ENCODE measurements at places on chromosomes 1 and 21. TPM values are rescaled to one million over a fixed set of nuclear protein-coding genes. Genes with fewer than 3 reads are reported as not detected.
A peak's percentile ranks its signal among the peaks of the same experiment; 100 is the strongest.

DNA sequence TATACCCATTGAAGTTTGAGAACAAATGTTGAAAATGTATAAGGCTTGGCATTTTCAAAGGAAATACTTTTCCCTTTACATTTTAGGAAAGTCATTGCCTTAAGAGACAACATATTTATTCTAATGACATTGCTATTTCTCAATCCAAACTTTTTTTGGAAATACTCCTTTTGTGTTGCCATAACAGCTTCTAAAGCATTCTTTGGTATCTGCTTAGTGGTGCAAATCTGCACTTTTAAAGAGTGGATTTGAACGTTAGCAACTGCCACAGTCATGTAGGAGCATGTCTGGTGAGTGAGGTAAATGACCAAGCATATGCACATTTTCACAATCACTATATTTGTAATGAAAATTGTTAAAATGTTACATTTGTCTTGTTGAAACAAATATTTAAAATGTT lies 124.4 kb upstream of the GORAB start:
- no peak overlapping the region for H3K27ac ChIP-seq
- no peak for DNase-seq
- no peaks in the 10 kb centered on the region for H3K4me1 ChIP-seq

- H3K4me1 ChIP-seq, result no peaks in the 10 kb centered on the region
- no peak overlapping the region for H3K4me3 ChIP-seq
- H3K27ac ChIP-seq, result no peak overlapping the region
These were observed 36.1 kb downstream of the TNNT2 start for GRCh38 chr1:201341377-201341776.

DNA sequence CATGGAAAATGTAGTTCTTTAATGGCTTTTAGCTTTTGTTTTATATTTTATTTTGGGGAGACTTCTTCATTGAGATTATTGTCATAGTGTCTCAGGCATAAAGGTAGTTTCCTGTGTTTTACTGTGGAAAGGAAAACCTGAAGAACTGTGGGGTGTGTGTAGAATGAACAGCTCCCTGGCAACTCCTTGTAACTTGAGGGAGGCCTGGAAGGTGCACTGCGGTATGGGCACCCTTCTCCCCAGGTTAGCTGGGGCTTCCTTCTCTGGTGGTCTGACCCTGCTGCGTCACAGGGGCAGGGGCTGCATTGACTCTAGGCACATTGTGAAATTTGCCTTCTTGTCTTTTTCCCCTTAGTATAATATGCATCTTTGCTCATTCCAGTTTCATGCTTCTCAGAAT lies 1.7 kb downstream of the ATP1B1 start:
- H3K36me3 ChIP-seq, result no peaks in the 10 kb centered on the region
- H3K4me1 ChIP-seq, result peaks cover 18% of the 10 kb centered on the region
- no peak for DNase-seq
- peaks cover 43% of the 10 kb centered on the region for H3K27me3 ChIP-seq
- H3K27ac ChIP-seq, result peak overlapping the region; percentile 21

- no peaks in the 10 kb centered on the region for H3K27me3 ChIP-seq
- no peak for DNase-seq
- no peak overlapping the region for H3K27ac ChIP-seq
- no peaks in the 10 kb centered on the region for H3K36me3 ChIP-seq
- no peak overlapping the region for H3K4me3 ChIP-seq
These were observed 24.9 kb upstream of the TADA1 start for GRCh38 chr1:166900987-166901386.

DNA sequence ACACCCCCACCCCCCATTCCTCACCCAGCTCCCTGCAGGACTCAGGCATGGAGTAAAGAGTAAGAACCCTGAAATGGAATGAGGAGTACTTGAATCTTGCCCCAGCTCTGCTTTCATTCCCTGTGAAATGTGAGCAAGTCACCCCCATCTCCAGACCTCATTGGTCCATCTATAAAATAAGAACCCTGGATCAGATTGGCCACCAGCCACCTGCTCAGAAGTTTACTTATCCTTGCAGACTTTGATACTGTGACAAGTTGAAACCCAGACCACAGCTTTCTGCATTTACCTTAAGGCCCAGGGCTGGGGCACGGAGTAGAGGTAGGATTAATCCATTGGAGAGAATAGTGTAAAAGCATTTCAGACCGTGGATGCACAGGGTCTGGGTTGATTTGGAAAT lies 2.2 kb downstream of the KISS1 start:
- H3K36me3 ChIP-seq, result no peaks in the 10 kb centered on the region
- no peak for DNase-seq
- no peak overlapping the region for H3K4me3 ChIP-seq
- H3K27ac ChIP-seq, result no peak overlapping the region

GRCh38 chr21:42475036-42475435 lies 21.0 kb downstream of the RSPH1 start:
- DNase-seq, result no peak
- H3K4me3 ChIP-seq, result no peak overlapping the region
- H3K27me3 ChIP-seq, result no peaks in the 10 kb centered on the region

- H3K36me3 ChIP-seq, result no peaks in the 10 kb centered on the region
- H3K4me1 ChIP-seq, result peaks cover 22% of the 10 kb centered on the region
- DNase-seq, result no peak
- peak overlapping the region; percentile 11 for H3K27ac ChIP-seq
- H3K27me3 ChIP-seq, result no peaks in the 10 kb centered on the region
These were observed 24.4 kb downstream of the MPZL1 start for GRCh38 chr1:167746013-167746672.

DNA sequence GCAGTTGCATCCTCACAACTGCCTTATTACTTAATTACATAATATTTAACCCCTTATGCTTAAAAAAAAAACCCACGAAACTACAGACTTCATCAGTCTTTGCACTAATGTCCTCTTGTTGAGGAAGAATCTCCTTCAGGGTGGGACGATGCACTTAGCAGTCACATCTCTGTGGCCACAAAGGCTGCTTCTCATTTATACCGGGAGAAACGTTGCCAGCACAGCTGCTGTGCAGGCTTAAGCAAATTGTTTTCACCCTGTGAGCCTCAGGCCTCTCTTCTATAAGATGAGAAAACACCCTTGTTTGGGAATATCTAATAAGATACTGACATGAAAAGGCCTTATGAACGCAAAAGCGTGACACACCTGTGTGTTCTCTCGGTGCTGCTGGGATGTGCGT lies 2.9 kb upstream of the OBSCN start:
- H3K27me3 ChIP-seq, result peaks cover 18% of the 10 kb centered on the region
- H3K4me1 ChIP-seq, result no peaks in the 10 kb centered on the region
- H3K4me3 ChIP-seq, result no peak overlapping the region
- H3K36me3 ChIP-seq, result no peaks in the 10 kb centered on the region
- no peak for DNase-seq

GRCh38 chr1:65388908-65389695 lies 31.4 kb upstream of the LEPR start:
- H3K27me3 ChIP-seq, result no peaks in the 10 kb centered on the region
- no peak for DNase-seq
- no peaks in the 10 kb centered on the region for H3K4me1 ChIP-seq
- H3K4me3 ChIP-seq, result no peak overlapping the region
- no peaks in the 10 kb centered on the region for H3K36me3 ChIP-seq
- H3K27ac ChIP-seq, result no peak overlapping the region

PCAT6 gene
- 1.6 TPM for total RNA-seq

SH3BGR gene
- total RNA-seq, result 1.7 TPM

RPE65 gene
- not detected for total RNA-seq

GRCh38 chr1:44262414-44262813 lies 49.1 kb downstream of the DMAP1 start:
- H3K27me3 ChIP-seq, result no peaks in the 10 kb centered on the region
- H3K4me3 ChIP-seq, result no peak overlapping the region
- no peaks in the 10 kb centered on the region for H3K36me3 ChIP-seq
- no peak overlapping the region for H3K27ac ChIP-seq
- DNase-seq, result no peak

GRCh38 chr1:182666706-182667105 lies 17.7 kb downstream of the RGS8 start:
- no peak for DNase-seq
- H3K36me3 ChIP-seq, result no peaks in the 10 kb centered on the region
- H3K4me1 ChIP-seq, result no peaks in the 10 kb centered on the region
- H3K27ac ChIP-seq, result no peak overlapping the region
- no peaks in the 10 kb centered on the region for H3K27me3 ChIP-seq

- no peaks in the 10 kb centered on the region for H3K4me1 ChIP-seq
- no peaks in the 10 kb centered on the region for H3K36me3 ChIP-seq
- peaks cover 4% of the 10 kb centered on the region for H3K27me3 ChIP-seq
- no peak for DNase-seq
- no peak overlapping the region for H3K27ac ChIP-seq
- no peak overlapping the region for H3K4me3 ChIP-seq
These were observed 2.3 kb downstream of the FYB2 start for GRCh38 chr1:56816909-56817308.

LGALS8 gene
- 67.0 TPM for total RNA-seq

DNA sequence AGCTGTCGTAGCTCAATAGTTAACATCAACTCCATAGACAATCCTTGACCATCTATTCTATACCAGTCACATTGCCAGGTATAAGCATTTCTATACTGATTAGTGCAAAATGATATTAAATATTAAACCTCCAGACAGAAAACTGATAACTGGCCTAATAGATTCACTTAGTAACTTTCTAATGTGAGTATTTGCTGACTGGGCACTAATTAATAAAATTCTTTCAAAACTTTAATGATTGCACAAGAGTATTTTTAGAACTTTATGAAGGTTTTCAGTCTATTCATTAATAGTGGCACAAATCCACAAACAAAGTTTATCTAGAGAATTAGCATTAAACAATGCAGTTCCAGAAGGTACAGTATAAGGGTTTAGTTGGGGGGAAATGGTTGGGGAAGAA lies 79.1 kb downstream of the TTLL7 start:
- H3K4me3 ChIP-seq, result no peak overlapping the region
- no peaks in the 10 kb centered on the region for H3K36me3 ChIP-seq

DNA sequence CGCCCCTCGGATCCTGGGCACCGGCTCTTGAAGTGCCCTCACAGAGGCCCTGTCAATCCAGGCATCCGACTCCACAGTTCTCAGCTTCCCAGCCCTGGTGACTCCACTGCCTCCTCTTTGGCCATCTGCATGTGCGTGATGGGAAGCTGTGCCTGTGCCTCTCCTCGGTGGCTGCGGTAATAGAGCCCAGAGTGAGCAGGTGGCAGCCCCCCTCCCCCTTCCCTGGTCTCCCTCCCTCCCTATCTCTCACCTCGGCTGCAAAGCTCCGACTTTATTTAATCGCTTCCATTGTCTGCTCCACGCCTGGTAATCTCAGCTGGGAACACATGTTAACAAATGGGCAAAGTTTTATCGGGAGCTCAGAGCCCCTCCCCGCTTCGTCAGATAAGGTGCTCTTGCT lies 91.9 kb downstream of the IGSF21 start:
- no peaks in the 10 kb centered on the region for H3K4me1 ChIP-seq
- no peak overlapping the region for H3K27ac ChIP-seq
- H3K4me3 ChIP-seq, result no peak overlapping the region
- no peak for DNase-seq

TPTE gene
- total RNA-seq, result not detected

ANGPTL3 gene
- not detected for total RNA-seq

DNA sequence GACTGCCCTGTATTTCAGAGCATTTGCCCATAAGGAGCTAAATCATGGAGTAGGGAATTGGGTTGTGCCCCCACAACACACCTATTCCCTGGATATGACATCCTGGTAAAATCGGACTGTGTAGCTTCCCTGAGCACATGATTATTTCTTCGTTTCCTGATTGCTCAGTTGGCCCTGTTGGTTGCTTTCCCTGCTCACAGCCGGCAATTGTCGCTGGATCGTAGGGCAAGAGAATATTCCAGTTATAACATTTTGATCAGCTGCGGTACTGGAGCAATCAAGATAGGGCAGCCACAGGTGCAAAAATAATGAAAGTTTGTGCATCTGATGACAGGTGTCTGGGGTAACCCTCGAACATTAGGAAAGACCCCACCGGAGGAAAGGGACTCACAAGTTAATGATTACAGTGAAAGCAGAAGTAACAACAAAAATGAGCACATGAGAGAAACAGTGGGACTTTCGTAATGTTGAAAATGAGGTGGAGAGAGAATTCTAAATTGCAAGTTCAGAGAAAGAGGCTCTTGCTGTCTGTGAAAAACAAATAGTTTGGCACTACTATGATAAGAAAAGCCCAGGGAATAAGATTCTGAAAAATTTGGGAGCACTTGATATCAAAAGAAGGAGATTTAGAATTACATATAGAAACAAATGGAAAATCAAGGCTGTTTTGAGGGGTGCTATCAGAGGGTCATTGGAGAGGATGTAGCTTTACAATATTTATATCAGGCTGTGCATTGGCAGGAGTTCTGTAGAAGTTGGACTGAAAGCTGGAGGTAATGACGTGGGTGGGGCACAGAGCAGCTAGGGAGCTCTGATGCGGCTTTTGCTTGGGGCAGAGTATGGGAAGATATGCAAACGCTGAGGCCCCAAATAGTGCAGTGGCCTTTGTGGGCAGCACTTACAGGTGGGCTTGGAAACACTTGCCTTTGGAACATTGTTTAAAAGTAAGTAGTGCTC lies at the start of gene MAB21L3:
MAB21L3 (plus strand) TSS at position 833 of the 957 bp plus-strand sequence. CDS start 1,217 bp downstream, outside the sequence.
- no peaks in the 10 kb centered on the region for H3K4me1 ChIP-seq
- no peak within 1 kb of the TSS for H3K27ac ChIP-seq
- no peaks in the 10 kb centered on the region for H3K36me3 ChIP-seq
- DNase-seq, result no peak
- peaks cover 4% of the 10 kb centered on the region for H3K27me3 ChIP-seq

DNA sequence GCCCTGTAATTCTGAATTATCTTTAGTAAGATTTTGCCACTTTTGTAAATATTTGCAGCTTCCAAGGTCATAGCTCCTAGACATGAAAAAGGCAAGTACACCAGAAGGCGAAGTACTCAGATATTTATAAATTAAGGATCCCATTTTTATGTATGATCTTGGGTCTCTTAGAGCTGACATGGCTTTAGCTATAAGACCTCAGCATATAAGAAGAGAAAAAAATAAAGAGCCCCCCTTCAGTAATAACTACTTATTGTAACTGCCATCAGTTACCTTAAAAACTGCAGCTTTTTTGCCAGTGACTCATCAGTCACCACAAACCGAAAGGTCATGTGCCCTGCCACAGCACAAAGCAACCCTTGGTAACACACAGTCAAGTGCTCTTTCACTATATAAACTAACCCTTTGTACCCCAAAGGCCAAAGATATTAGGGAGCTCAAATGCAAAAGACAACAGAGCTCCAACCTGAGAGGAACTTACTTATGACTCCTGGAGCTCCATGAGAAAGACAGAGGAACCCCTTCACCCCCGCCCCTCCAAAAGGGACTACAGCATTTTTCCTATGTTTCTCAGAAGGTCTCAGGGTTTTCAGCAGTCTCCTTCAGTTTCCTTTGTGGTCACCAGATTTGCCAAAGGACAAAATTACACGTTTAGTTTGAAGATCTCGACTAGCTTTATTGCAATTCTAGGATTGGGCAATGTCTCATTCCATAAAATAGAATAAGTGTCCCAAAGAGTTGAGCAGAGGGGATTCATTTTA lies 219.8 kb upstream of the DUSP10 start:
- no peaks in the 10 kb centered on the region for H3K27me3 ChIP-seq
- no peaks in the 10 kb centered on the region for H3K4me1 ChIP-seq
- no peak overlapping the region for H3K4me3 ChIP-seq
- H3K36me3 ChIP-seq, result no peaks in the 10 kb centered on the region

BSND gene
- total RNA-seq, result not detected

MMEL1 gene
- 0.22 TPM for total RNA-seq

DNA sequence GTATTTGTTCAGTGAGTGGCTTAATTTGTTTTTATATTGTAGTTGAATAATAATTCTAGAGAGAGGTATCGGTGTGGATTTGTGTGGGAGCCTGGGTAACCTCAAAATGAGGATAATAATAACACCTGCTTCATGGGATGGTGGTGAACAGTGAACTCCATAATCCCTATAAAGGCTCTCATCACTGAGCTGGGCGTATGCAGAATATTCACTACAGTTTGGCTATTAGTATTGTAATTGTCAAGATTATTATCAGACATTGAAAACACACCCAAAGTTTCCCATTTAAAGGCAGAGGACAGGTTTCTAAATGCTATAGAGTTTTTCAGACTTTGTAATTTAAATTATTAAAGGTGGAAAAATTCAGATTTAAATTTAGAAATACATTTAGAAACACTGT lies 7.0 kb upstream of the LAMC2 start:
- H3K4me3 ChIP-seq, result no peak overlapping the region
- no peak overlapping the region for H3K27ac ChIP-seq
- DNase-seq, result no peak
- H3K27me3 ChIP-seq, result peaks cover 3% of the 10 kb centered on the region
